ENCODE measurements at places on chromosomes 11 and 22.

DNA sequence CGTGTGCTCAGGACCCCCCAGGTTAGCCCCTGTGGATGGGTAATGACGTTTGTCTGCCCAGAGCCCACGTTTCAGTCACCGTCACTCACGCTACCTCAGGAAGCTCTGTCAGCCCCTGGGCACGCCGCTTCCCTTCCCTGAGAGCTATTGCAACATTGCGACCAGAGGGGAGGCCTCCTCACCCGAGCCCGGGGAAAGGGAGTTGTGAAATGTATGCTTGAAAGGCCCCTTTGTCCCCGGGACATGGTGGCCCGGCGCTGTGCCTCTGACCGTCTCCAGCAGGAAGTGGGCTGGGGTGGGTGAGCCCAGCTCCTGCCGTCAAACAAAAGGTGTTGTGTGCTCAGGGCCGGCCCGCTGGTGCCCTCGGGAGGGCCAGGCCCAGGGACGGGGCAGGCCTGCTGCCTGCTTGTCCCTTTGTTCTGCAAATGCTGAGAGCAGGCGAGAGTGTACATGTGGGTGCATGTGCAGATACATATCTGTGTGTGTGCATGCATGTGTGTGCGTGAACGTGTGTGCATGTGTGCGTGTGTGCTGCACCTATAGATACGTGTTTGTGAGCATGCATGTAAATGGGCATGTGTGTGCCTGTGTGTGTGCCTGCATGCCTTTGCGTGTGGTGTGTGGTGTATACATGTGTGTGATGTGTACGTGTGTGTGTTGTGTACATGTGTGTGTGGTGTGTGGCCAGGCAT lies 1125.0 kb downstream of the BRD1 start:
- DNase-seq = no peak

GRCh38 chr11:108959105-108959761 lies 294.4 kb downstream of the DDX10 start:
- DNase-seq = no peak

- no peak for DNase-seq
Measured at GRCh38 chr11:92227959-92228935, 3.6 kb downstream of the FAT3 start.

GRCh38 chr22:39638958-39639357 lies 68.4 kb downstream of the CACNA1I start:
- DNase-seq = no peak

- DNase-seq = no peak
Measured at GRCh38 chr11:22203281-22203680, 10.4 kb downstream of the ANO5 start.

DNA sequence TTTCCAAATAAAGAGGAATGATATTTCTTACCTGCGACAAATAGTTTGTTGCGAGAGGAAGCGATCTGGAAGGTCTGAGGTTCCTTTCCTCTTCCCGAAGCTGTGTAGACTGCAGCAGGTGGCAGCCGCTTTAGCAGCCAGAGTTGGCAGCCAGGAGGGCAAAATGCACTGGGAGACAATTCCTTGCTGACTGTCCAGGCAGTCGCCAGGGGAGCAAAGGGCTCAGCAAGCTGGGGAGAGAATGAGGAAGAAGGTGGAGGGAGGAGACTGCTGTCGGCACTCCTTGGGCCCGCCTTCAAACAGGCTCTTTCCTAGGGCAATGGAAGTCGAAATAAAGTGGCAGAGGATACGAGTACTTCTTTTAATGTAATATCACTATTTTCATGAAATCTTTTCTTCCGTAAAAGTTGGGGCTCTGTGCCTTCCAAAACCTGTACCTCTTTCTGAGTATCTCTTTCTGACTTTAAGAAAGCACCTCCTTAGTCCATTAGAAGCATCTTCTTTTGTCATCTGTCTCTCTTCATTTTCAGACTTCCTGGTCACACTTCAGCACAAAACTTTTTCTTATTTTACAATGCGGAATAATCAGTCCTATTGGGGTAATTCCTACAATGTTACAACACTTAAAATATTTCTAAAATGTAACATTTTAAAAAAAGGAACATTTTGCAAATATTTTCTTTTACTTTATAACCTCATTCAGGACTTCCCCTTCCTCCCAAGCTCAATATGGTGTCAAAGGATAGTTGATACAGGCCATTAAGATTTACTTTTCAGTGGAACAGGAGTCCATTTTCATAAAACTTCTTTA lies at the start of gene IL18:
Gene IL18, minus strand, starts transcription at position 220 of the 811 bp plus-strand sequence. CDS start 9,041 bp downstream, outside the sequence.
- no peak for DNase-seq

GRCh38 chr11:126355926-126356897 lies 726 bp downstream of the ST3GAL4 start:
- DNase-seq = no peak

DNA sequence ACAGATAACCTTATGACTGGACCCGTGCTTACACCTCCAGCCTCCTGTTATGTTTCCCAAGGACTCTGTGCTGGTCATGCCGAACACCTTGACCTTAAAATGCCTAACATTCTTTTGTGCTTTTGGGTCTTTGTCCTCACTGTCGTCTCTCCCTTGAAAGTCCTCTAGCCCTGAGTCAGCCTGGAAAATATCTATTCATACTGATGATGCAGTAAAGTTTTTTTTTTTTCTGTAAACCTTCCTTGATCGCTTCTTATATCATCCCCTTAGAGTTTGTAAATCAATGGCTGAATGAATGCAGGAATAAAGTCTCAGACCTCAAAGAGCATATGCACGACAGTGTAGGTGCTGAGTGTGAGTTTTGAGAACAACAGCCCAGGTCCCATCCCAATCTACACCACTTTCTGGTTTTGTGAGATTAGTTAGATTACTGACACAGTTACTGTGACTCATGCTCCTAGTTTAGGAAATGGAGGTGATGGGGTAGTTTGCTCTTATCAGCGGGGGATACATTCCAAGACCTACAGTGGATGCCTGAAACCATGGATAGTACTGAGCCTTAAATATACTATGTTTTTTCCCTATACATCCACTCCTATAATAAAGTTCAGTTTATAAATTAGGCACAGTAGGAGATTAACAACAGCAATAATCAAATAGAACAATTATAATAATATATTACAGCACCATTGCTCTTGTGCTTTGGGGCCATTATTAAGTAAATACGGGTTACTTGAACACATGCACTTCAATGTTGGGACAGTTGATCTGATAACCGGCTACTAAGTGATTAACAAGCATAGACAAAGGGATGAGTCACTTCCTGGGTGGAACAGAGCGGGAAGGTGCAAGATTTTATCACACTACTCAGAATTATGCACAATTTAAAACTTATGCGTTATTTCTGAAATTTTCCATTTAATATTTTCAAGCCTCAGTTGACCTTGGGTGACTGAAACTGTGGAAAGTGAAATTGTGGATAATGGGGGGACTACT lies 8.6 kb downstream of the TCN1 start:
- no peak for DNase-seq

DNA sequence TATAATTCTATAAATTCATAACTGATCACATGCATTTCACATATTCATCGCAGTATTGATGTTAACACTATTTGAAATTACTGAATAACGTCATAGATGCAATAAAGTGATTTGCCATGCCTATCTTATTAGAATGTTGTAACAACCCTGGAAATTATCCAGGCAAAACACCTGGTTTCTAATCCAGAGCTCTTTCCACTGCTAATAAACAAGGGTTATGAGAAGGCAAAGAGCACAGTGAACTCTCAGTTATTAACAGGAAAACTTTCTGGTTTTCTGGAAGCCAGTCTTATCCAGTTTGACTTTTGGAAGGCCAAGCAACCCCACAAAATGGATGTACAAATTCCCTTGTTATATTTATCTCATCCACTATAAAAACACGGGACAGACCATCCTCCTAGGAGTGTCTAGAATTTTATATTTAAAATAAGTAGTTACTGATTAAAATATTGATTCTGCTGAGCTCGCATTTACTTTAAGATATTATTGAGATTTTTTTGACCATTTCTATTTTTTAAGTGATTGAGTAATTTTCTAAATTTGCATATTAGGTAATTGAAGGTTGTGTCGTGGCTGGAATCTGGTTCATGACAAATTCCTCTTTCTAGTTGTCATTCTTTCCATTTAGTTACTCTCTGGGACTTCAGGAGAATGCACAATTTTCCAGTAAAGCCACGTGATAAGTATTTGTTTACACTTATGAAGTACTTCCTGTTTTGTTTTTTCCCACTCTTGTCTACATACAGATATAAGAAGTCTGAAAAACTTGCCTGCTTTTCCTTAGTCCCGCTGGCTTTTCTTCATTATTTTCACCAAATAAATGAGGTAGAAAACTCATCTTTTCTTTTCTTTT lies 47.9 kb downstream of the DCUN1D5 start:
- DNase-seq = no peak

- no peak for DNase-seq
Measured at GRCh38 chr22:17938484-17938924, 85.9 kb downstream of the MICAL3 start.

All from kidney capillary endothelial cell (primary cell).